ENCODE measurements at places on chromosomes 11 and 22.

DNA sequence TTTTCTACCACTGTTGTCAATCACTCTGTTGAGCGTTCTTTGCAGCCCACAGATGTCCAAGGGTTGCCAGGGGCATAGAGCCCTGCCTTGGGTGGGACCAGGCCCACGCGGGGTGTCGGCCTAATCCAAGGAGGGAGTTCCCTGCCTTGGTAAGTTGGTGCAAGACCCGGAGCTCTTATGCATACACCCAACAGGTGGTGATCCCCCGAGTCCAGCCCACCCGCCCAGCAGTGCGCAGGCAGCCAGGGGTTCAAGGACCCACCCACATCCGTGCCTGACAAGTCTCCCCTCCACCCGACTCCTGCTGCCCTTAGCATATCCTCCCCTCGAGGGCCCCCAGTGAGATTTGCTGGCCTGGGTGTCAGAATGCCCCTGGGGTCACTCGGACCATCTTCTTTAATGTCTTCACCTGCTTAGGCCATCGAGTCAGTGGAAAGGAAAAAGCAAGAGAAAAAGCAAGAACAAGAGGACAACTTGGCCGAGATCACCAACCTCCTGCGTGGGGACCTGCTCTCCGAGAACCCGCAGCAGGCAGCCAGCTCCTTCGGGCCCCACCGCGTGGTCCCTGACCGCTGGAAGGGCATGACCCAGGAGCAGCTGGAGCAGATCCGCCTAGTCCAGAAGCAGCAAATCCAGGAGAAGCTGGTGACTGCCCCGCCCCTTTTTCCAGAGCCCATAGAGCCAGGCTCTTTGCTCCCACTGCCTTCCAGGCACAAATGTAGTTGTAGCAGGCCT lies 12.2 kb downstream of the RIBC2 start:
- DNase-seq = no peak

DNA sequence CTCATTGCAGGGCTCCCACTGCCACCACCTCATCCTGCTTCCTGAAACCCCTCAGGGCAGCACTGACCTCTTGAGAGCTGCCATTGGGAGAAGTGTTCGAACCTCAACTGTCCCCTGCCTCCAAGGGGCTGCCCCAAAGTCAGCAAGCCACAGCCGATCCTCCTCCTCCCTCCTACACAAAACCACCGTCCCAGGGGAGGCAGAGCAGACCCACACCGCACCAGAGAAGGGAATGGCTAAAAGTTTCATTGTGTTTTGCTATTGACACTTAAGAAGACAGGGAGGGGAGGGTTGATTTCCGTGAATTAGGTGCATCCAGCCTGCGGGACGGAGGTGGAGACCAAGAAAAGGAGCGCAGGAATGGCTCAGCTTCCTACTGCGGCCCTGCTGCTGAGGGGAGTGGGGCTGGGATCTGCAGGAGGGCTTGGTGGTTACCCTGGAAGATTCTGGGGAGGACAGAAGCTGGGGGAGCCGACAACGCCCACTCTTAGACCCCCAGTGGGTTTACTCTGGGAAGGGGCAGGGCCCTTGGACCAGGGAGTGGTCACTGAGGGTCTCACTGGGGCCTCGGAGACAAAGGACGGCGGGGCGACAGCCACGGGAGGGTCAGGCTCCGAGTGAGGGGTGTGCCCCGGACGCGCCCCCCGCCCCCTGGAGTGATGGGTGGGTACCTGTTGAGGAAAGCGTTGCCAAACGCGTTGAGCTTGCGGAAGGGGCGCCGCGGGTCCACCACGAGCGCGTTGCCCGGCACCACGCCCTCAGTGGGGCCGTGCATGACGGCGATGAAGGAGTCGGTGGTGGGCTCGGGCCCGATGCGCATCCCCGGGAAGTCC lies 815 bp downstream of the EHD1 start:
- DNase-seq = no peak

- DNase-seq = no peak
Measured at GRCh38 chr11:79626135-79627075, 185.6 kb upstream of the TENM4 start.

- DNase-seq = no peak
Measured at GRCh38 chr11:65341856-65342255, 8.2 kb downstream of the DPF2 start.

- no peak for DNase-seq
Measured at GRCh38 chr22:19407649-19408606, 23.6 kb downstream of the HIRA start.

DNA sequence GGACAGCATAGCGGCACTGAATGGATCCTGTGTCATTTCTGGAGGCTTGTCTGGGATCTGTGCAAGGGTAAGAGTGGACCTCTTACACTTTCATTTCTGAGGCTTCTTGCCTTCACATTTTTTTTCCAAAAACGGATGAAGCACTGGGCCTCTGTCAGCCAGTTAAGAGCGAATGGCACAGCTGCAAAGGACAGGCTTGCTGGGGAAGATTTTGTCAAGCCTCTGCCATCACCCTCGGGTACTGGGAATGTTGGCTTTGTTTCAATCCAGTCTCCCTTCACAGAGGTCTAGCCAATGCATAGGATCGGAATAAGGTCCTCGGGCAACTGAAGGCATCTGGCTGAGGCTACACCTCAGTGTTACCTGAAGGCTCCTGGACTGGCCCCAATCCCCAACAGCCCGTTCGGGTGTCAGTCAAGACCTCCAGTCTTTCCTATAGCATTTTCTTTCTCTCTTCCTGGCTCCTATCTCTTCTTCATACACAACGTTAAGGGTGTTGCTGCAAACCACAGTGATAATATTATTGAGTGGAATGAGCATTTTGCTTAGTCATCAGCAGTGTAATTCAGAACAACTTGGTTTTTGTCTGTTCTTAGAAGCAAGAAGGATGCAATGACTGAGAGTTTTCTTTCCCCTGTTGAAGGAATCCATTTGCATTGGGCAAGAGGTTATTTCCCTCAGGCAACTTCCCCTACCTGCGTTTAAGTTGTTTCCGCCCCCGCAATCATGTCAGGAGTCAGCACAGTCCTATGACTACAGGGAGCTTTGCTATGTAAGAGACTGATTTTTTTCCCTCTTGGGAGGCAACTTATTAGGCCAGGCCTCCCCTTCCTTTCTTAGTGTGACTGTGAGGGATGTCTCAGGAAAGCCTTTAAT lies 22.8 kb downstream of the NPAT start:
- DNase-seq = no peak

- peak; percentile 26 for DNase-seq
Measured at GRCh38 chr11:102279641-102280170, 37.6 kb upstream of the BIRC3 start.

- DNase-seq = no peak
Measured at GRCh38 chr11:31045335-31045734, 324.2 kb downstream of the DCDC1 start.

DNA sequence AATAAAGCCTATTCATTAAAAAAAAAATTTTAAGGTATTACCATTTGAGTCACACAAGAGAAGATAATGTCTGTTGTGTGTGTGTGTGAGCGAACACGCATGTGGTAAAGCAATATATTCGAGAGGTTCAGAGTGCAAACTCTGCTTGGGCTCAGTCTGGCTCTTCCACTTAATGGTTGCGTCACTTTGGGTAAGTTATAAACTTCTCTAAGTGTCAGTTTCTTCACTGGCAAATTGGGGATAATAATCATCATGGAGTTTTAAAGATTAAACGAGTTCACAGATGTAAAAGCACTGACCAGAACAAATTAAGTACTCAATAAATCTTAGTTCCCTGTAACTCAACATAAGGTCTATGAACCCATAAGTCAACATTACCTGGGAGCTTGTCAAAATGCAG lies 37.0 kb downstream of the SIK3 start:
- DNase-seq = no peak

DNA sequence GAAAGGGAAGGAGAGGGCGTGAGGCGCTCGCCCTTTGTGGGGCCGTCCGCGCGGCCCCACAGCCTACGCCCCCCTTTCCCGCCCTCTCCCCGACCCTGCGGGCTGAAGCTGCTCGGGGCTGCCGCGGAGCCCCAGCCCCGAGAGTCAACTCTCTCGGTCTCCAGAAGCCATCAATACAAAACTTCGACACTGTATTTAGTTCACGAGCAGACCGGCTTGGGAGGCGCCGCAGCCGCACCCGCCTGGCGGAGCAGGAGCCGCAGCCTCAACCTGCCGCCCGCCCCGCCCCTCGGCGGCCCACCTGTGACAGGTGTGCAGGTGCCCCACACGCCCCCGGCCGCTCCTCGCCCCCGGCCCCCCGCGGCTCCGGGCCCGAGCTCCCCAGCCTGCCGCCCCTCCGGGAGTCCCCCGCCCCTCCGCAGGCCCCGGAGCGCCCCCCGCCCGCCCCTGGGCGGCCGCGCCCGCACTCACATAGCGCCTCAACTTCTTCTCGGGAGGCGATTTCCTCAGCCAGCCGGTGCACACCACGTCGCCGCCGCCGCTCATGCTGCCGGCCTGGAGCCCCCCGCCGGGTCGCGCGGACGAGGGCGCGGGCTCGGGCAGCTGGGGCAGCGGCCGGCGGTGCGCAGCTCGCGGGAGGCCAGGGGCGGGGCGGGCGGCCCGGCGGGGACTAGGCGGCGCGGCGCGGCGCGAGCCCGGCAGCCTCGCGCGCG lies at the start of gene GAB2:
Gene GAB2, minus strand, starts transcription at position 646 of the 713 bp plus-strand sequence. Its CDS starts 100 bp downstream, at position 546.
- DNase-seq = no peak

DNA sequence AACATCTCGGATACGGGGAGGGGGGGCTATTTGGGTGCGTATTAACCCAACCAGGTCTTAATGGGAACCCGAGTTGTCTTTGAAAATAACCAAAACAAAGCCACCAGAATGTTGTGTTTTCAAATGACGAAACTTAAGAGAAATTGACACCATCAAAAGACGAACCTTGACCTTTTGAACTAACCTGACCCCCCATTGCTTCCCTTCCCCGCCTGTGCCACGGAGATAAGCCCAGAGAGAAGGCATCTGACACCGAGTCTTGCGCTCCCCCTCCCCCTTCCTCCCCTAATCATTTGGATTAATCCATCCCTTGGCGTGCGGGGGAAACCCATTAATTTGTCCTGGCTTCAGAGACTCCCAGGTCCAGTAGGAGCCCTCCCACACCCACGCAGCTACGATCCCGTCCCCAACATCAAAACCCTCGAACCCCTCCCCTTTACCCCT lies 4.5 kb upstream of the GCAT start:
- DNase-seq = no peak

DNA sequence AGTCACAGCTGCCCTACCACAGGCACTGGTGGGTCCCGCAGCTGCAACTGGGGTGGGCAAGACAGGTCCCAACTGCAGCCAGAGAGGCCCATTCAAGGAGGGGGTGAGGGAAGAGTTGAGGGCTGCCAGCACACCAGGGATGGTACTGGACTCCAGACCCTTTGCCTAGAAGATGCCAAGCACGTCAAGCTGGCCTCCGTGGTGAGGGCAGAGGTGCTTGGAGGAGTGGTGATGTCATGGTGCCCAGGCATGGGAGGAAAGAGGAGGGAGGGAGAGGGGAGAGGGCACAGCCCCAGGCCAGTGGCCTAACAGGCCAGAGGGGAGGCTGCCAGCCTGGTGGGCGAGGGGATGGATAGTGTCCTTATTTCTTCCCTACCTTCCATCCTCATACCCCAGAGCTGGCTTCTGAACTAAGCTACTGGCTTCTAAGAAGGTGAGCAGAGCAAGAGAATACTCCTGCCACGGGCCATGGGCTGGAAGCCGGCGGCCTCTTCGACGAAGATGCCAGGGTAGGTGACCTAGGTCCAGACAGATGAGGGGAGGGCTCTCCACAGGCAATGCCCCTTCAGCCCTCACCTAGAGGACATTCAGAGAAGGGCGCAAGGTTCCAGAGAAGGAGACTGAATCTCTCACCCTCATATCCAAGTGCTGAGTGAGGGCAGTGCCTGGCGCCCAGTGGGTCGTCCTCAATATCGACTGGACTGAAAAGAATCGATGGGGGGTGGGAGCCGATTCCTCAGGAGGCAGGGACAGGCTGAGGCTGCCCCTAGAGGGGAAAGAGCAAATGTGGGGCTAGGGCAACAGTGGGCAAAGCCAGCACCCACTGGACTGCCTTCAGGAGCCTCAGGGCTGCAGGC lies 1.8 kb downstream of the SYT7 start:
- DNase-seq = no peak

DNA sequence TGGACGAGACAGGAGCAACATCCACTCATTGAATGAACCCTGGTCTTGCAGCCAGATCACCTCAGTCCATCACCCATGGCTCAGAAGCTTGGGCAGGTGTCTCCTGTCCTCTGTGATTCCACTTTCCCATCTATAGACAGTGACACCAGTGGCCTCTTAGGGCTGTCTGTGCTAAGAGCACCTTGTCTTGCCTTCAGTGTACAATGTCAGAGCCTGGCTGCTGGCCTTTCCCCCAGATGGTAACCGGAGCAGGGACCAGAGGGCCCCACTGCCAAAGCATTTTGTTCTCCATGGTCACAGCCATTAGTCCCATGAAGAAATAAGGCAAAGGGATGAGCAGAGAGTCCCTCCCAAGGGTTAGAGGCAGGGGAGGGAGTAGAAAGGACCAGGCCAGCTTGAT lies 35.4 kb downstream of the PKNOX2 start:
- DNase-seq = no peak

- peak; percentile 53 for DNase-seq
Measured at GRCh38 chr11:34343153-34343552, 14.7 kb downstream of the ABTB2 start.

DNA sequence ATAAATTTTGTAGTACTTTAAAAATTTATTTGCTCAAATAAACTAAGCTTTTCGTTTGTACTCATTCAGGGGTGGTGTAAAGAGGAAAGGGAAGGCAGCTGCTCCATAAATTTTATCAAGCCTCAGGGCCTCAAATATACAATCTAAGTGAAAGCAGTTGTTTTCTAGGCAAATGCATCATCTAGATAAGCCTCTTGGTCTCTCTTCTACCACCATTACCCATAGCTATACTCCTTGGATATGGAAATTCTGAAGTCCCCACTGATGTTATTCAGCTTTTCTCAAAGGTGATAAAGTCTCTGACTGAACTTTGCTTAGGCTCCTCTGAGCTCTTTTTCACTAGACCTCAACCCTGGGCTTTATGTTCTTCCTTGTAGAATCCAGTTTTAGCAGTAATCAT lies 1313.1 kb downstream of the JRKL start:
- DNase-seq = no peak

DNA sequence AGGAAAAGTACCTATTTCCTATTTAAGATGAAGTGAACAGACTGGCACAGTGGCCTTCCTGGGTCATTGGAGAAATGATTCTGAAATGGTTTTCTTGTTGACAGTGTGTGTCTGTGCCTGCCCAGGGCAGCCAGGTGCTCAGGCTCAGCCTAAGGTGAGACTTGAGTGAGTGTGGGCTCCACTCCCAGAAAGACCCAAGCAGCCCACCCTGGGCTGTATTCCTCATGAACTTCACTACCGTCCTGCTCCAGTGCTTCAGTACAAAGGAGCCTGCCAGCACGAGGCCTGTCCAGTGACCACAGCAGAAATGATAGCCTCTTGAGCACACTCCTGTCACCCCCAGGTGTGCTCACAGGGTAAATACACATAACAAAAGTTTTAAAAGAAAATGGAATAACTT lies 49.5 kb downstream of the GAB4 start:
- DNase-seq = no peak

GRCh38 chr11:43419460-43419859 lies 60.7 kb downstream of the TTC17 start:
- peak; percentile 25 for DNase-seq
